CD14-positive monocyte (primary cell): ENCODE measurements at places on chromosomes 2 and 18.

DNA sequence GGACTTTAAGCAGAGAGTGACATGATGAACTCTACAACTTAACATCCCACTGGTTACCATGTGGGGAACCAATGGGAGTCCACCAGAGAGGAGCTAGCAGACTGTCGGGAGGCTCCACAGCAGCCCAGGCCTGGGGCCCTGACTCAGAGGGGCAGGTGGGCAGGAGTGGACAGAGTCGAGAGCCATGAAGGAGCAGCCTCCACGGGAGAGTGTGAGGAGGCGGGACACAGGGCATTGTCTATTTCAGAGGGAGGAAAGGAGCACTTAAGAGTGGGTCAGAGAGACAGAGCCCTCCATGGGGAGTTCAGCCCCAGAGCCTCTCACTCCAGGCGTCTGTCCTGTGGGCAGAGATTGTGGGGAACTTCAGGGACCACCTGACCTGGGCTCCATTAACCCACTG is 118.7 kb downstream of the CYP26B1 start:
- DNase-seq: no peak

- DNase-seq: no peak
These were observed 176.4 kb downstream of the TMEM247 start for GRCh38 chr2:46655551-46656436.

DNA sequence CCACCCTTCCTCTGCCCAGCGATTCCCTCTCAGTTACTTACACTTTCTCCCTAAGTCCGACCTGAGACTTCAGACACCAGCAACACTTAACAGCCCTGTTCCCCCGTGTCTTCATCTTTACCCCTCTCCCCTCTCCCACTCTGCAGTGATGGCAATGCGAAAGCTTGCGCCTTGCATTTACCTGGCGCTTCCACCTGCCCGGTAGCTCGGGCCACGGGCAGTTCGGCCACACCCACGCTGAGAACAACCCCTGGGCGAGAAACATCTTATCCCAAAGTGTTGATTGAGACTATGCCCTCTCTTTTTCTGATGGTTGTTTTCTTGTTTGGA is 558 bp downstream of the DNAJC10 start:
- no peak for DNase-seq

GRCh38 chr2:231343006-231343710 is 52.4 kb upstream of the B3GNT7 start:
- DNase-seq: no peak

DNA sequence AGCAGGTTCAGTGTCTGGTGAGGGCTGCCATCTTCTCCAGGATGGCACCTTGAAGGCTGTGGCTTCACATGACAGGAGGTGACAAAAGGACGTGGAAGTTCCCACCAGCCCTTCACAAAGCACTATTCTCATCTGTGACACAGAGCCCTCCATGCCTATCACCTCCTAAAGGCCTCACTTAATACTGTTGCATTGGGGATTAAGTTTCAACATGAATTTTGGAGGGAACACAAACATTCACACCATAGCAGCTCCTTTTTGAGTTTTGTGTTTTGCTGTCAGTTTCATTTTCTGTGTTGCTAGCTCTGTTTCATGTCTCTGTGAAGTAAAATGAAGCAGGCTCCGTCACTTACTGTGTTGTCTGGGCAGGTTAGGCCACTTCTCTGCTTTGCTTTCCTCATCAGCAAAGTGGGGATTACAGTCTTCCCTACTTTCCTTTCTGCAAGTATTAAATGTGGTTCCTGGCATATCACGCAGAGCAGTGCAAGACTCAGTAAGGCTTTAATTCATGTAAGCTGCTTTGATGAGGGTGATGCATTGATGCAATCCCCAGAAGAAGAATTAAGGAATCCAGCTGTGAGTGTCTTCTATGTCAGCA is 31.6 kb downstream of the LIMS1 start:
- DNase-seq: no peak

DNA sequence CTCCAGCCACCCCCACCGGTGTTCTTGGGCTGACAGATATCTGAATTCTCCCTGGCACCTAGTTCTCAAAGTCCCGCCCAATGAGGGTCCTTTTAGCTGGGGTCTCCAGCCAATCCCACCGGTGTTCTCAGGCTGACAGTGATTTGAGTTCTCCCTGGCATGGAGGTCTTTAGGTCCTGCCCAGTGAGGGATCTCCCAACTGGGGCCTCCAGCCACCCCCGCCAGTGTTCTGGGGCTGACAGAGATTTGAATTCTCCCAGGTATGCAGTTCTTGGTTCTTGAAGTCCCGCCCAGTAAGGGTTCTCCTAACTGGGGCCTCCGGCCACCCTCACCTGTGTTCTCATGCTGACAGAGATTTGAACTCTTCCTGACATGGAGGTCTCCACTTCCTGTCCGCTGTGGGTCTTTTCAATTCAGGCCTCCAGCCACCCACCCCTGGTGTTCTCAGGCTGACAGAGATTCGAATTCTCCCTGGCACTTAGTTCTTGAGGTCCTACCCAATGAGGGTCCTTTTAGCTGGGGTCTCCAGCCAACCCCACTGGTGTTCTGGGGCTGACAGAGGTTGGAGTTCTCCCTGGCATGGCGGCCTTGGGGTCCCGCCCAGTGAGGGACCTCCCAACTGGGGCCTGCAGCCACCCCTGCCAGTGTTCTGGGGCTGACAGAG is 154.6 kb downstream of the ANKRD36 start:
- DNase-seq: no peak

DNA sequence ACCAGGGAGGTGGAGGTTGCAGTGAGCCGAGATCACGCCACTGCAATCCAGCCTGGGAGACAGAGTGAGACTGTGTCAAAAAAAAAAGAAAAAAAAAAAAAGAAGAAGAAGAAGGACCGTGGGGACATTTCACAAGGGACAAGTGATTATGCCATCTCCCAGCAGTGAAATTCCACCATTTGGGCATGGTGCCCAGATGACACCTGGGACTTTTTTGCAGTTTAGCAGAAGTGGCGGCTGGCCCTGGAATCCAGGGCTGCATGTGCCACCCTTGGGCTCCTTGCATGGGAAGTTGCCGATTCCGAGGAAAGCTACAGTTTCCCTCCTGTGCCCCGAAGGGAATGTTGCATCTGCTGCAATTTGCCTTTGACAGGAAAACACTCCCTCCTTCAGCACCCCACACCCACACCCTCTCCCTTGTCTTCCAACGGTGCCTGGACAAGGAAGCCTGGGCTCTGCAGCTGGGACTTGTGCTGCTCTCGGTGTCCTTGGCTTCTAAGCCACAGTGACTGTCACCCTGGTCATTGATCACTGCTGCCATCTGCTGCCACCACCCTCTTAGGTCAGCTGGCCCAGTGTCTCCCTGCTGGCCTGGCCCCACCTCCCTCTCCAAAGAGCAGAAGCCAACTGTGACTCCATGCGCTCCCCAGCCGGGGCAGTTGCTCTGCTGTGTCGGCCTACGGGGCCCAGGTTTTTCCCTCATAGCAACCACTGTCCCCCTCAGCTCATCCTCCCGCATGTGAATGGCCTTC is 56.4 kb upstream of the LRRC30 start:
- DNase-seq: no peak

DNA sequence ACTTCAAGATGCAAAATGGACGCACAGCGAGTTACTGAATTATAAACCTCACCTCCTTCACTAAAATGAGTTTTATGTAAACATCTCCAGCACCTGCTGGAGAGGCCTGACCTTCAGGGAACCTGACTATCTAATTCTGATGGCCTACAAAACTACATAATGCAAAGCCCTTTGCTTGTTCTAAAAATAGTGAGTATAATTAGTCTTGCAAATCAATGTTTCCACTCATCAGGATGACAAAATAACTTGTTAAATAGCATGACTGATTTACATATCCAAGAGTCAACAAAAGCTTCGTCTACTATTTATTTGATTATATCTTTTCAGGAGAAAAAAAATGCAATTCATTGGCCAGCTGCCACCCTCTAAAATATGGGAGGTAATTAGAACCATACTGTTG is 326.3 kb upstream of the MC4R start:
- DNase-seq: no peak
